ENCODE measurements at places on chromosomes 3 and 15.

GRCh38 chr3:31966978-31967591 is 14.0 kb downstream of the OSBPL10 start:
- no peak for DNase-seq

- no peak for DNase-seq
Measured at GRCh38 chr3:125059488-125060245, 3.9 kb upstream of the HEG1 start.

DNA sequence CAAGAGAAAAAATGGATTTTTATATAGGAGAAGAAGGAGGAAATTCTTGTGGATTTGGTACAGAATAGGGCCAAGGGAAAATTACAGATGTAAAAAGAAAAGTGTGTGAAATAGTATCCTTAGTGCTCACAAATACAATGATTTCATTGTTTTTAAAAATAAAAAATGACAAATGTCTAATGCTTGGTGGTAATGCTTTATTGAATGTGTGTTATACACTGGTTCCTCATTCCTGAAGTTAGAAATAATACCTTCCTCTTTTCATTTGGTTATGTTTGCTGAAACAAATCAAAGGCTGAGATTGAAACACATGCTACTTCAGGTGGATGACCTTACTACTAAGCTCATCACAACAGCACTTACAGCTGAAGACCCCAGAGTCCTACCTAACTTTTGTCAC is 37.7 kb upstream of the CCR2 start:
- DNase-seq: no peak

DNA sequence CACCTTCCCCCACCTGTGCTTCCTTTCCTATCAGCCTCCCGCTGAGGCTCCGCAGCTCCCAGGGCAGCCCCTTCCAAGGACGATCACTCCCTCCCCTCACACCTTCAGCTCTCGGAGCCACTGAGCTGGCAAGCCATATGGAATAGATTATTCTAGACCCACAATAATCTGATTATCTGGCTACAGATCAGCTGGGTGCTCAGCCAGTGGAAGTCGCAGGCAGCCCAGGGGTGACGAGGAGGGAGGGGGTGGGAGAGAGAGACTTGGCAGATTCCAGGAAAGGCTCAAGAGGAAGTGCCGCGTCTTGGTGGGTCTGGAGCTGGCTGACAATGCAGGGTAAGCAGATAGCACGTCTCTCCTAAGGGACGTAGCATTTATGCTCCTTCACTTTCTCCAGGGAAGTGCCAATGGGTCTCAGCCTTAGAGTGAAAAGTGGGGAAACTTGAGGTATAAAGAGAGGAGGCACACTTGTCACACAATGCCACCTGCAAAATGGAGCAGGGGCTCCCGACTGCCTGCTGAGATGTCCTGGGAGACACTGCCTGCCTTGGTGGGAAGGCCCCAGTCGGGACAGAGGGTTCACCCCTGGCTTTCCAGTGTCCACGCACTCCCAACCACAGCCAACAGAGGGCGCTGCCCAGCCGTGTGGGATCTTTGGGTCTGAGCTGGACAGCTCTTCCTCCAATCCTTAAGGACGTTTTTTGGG is 9.4 kb upstream of the MESP1 start:
- peak; percentile 95 for DNase-seq

DNA sequence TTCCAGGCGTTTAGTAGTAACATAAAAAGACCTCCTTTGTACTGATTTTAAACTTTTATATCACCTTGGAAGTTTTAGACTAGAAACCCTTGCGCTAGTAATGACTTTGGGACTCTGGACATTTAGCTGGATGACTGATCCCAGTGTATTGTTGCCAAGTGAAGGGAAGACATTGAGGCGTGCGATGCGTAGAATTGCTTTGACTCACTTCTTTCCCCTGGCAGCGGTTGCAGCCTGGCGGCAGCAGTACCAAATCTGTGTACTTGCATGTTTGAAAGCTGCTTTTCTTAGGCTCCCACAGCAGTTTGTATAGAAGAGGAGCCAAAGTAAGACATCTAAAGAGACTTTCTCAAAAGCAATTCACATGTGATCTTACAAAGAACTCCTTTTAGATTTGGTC is 151.6 kb downstream of the BBX start:
- no peak for DNase-seq

DNA sequence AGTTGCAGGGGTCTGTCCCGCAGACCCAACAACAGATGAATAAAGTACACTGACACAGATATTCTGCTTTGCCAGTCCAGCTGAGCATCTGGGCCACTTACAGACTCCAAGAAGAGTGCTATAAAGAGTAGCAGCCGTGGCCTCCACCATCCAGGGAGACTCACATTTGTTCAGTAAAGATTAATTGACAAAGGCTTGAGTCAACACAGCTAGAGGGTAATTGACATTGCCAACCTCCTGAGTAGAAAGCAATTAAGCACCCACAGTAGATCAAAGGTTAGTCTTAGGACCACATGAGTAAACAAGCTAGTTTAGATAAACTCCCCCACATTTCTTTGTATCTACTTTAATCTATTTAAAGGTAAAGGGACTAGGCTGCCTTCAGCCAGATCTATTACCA is 16.3 kb upstream of the CRTC3 start:
- DNase-seq: no peak

DNA sequence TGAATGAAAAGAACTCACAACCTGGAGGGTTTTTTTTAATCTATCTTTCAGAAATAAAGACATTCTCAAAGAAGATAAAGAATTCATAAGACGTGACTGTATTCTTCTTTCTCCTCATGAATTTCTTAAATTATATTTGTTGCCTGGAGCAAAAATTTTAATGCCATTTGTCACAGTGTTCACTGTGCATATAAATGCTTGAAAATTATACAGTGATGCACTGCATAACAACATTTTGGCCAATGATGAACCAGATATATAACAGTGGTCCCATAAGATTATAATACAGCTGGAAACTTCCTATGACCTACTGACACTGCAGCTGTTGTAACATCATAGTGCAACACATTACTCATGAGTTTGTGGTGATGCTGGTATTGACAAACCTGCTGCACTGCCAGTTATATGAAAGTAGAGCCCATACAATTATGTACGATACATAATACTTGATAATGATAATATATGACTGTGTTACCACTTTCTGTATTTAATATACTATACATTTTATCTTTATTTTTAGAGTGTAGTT is 67.3 kb downstream of the P2RY1 start:
- DNase-seq: no peak

- DNase-seq: no peak
Measured at GRCh38 chr3:193803288-193803687, 210.3 kb downstream of the OPA1 start.

DNA sequence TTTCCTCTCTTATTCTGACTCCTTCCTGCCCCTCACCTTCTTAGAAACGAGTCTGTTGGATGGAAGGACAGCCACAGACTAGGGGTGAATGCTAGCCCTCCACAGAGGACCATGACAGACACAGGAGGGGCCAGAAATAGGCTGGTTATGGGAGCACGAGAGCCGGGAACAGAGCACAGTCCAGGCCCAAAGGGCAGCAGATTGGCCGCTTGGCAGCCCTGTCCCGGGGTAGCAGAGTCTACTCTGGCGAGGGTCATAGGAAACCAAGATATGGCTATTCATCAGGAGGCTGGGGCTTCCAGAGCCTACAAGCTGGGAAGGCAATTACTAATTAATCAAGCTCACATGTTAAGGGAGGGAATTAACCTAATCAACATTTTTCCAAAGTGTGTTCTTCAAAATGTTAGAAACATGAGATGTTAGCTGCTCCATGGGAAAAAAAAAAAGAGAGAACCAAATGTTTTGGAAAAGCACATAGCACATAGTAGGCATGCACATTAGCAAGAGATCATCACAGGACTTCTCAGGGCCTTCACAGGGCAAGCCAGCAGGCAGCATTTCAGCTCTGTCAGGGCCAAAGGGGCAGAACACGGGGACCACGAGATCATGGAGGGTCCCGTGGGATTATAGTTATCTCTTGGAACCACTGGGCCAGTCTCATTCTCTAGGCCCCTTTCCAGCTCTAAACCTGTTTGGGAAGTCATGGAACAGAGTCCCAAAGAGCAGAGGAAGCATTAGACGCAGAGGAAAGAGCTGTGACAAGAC is 13.3 kb downstream of the SEMA3G start:
- DNase-seq: no peak

- no peak for DNase-seq
Measured at GRCh38 chr3:48118928-48119327, 69.3 kb downstream of the CDC25A start.

DNA sequence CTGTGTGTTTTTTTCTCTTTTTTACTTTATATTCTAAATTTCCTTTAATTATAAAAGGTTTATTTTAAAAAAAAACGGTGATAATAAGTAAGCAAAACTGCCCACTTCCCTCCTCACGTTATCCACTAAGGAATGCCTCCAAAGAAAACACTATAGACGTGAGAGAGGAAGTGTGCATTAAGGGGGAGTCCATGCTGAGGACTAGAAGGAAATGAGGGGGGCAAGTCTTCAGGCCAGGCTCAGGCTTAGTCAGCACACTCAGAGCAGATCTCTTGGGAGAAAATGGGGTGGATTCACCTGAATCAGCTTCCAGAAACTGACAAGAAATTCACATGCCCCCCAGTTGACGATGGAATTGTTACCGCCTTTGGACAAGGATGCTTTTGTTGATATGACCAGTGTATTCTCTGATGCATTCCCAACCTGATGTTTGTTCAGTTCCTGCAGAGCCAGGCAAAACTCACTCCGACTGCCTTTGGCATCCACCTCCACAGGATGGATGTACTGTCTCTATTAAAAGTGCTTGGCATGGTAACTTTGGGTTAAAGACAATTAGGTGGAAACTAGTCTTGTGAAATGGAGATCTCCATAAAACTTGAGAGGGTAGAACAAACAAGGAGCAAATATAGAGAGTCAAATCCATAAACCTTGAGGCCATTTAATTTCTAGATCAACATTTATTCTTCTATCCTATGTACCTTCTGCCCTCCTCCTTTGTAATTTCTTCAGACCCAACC is 167.8 kb downstream of the MYRIP start:
- no peak for DNase-seq

- no peak for DNase-seq
Measured at GRCh38 chr15:62093809-62094208, 27.0 kb downstream of the C2CD4A start.

GRCh38 chr15:52143873-52144272 is 31.3 kb upstream of the BCL2L10 start:
- no peak for DNase-seq

DNA sequence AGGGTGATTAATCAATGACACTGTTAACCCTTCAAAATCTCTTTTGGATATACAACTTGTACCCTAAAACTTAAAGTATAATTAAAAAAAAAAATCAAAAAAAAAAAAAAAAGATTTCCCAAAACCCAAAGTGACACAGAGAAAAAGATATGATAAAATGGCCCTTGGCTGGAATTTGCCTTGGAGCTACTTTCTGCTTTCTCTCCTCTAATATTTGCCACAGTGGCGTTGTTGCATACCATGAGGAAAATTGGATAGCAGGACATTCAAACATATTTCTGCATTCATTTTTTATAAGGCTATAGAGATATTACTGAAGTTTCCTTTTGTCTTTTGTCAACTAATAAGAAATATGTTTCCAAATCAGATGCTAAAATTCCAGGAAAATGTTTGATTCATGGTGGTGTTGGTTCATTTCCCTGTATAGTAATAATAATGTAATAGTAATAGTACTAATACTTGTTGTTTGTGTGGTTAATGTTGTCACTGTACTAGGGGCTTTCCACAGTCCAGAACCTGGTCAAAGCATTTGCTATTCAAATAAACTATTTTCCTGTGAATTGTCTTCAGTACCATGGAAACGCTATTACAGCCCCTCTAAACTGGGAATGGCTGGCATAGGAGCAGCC is 441.3 kb upstream of the THBS1 start:
- no peak for DNase-seq
